ENCODE measurements at places on chromosomes 3 and 15.

- no peak for DNase-seq
These were observed 33.0 kb downstream of the LSM3 start for GRCh38 chr3:14211621-14212020.

DNA sequence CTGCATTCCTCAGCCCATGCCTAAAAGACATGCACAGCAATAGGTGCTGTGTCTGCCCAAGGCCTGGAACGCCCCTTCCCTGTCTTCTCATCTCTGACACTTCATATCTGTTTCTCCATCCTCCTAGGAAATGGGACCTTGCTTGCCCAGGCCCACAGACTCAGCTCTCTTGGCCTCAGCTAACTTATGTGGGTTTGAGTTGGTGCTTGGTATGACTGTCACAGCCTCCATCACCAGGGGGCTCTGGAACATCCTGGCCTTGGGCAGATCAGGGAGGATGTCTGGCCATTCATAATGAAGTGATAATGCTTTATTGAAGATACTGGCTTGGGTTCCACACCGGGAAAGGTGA lies 156.7 kb upstream of the SMAD3 start:
- DNase-seq: no peak

DNA sequence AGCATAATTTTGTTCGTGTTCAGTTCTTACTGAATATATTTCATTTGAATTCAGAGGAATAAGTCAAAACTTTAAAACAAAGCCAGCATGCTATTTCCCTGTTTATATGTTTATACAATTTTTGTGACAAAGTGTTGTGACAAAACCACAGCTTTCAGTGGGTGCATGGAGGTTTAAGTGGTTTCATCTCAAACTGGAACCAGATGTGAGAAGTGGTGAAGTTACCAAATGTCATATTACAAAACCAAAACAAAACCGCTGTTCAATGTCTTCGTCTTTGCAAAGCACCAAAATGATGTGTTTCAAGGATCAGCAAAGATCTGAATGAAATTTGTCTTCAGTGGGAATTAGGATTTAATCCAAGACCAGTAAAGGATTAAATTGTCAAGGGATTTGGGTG lies 59.3 kb upstream of the OSTN start:
- DNase-seq: no peak

- DNase-seq: no peak
These were observed 30.0 kb downstream of the FILIP1L start for GRCh38 chr3:100084100-100084806.

GRCh38 chr3:58429657-58430056 lies 4.0 kb downstream of the PDHB start:
- DNase-seq: no peak

DNA sequence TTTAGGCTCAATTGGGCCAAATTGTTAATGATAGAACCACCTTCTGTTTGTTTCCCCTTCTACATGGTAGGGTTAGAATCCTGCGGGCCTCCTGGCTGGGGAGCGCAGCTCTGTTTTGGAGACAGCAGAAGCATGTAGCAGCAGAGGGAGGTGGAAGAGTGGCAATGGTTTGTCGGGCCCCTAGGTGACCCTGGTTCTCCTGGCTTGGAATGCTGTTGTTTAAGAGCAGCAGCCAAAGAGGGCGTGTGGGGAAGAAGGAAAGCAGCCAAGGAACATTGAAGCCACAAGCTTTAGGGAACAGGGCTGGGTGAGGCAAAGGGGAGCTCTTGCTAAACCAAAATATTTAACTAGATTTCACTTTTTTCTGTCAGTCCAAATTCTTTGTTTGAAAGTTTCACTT lies 213.7 kb upstream of the NR2E3 start:
- DNase-seq: no peak

DNA sequence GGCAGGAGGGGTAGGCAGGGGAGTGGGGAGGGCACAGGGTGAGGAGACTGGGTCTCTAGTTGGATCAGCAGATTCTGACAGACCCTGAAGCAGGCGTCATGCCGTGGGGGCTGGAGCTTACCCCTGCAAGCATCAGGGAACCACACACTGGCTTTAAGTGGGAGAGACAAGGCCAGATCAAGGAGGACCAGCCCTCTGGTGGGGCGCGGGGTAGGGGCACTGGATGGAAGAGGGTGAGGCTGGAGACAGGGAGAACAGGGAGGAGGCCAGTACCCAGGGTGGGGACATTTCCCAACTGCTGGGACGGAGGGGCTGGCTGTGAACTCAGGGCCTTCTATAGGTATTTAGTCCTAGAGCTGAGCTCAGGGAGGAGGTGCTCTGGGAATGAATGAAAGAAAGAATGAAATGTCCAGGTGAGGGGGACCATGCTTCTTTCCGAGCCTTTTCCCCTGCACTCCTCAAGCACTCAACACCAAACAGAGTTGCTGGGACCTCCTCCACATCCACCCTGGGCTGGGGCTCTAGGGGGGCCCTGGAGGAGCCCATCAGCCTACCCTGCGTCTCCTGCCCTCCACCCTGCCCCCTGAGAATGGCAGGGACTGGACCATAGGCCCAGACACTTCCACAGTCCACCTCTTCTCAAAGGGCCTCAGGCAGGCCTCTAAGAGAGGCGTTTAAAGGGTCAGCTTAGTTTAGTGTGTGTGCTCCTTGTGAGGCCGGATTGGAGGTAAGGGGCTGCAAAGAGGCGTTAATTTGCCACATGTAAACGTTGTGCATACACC lies 49.0 kb upstream of the FGD5 start:
- no peak for DNase-seq

DNA sequence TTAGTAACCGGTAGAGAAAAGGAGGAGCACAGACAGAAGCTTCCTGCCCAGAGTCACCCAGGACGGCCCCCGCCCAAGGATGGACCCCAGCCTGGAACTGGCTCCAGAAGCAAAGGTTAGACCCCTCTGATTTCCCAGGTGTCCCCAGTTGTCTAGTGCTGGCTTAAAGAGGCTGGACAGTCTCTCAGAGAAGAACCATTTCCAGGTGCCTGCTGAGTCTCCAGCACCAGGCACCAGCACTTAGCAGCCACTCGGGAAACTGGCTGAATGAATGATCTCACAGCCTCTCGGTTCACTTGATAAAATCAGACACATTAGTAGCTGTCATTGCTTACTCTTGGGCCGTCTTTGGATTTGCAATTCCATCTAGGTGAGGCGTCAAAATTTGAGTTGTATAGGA lies 139.7 kb upstream of the HES1 start:
- DNase-seq: no peak
